ENCODE measurements at places on chromosomes 5 and 9.

DNA sequence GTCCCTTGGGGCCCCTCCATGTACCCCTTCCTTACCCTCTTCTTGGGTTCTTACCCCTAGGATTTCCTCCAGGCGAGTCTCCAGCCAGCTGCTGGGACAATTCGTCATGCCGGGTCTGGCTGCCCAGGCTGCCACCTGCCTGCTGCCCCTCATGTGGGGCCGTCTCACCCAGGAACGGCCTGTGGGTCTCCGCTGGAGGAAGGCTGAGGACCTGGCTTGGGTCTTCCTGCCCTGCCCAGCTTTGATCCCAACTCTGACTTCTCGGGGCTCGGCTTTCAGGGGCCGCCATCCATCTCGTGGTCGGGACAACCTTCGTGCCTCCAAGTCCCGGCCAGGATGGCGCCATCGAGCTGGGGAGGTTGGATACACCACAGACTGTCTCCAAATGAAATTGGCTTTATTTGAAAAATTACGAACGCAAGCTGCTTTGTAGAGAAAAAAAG lies 38.1 kb downstream of the HMCN2 start:
- peaks cover 58% of the 10 kb centered on the region for H3K27me3 ChIP-seq
- H3K4me1 ChIP-seq, result no peaks in the 10 kb centered on the region
- no peak for DNase-seq
- no peaks in the 10 kb centered on the region for H3K36me3 ChIP-seq

DNA sequence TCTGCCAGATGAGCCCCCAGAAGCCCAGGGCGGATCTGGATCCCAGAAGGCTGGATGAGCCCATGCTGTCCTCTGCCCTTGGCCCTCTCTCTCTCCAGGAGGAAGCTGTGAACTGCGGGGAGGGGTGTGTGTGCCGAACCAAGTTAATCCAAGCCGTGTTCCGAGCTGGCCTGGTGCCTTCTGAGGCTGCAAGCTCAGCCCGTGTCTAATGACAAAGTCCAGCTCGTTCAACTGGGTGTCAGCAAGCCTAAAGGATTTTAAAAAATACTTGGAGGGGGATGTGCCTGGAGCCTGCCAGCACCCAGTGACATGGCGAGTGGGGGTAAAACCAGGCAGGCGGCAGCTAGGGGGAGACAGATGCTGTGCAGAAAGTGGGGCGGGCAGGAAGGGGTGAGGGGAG lies 8.0 kb downstream of the STC2 start:
- H3K4me3 ChIP-seq, result no peak overlapping the region
- no peaks in the 10 kb centered on the region for H3K36me3 ChIP-seq
- H3K27ac ChIP-seq, result no peak overlapping the region
- H3K4me1 ChIP-seq, result peaks cover 18% of the 10 kb centered on the region
- peaks cover 95% of the 10 kb centered on the region for H3K27me3 ChIP-seq

DNA sequence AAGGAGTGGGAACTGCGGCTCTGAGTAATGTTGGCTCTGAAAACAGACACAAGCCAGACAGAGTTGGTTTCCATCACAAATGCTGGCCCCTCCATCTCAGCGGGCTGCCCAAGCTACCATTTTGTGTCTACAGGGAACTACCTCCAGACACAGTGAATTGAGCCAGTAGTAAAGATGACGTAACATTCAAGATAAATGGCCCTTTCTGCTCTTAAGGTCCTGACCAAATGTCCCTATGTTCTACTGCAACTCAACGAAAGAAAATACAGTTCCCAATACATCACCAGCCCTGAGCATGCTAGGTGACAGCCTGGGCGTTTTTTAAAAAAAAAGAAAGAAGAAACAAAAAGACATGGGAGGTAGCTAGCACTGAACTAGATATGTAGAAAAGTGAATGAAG lies 227.8 kb upstream of the RASEF start:
- no peaks in the 10 kb centered on the region for H3K4me1 ChIP-seq
- no peaks in the 10 kb centered on the region for H3K27me3 ChIP-seq
- H3K36me3 ChIP-seq, result no peaks in the 10 kb centered on the region
- H3K4me3 ChIP-seq, result no peak overlapping the region

DNA sequence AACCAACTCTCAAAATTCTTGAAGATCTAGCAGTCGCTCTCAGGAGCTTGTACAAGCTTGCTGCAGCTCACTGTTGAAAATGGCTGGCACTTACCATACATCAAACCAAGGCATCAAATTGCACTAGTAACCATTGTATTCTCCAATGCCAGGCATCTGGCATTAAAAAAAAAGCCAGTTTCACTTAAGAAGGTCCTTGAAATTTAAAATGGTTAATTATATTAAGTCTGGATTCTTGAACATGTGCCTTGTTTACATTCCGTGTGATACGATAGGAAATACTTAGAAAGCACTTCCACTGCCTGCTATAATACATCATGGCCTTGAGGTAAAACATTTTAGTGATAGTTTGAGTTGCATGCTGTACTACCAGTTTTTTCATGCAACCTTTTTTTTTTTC lies 300.7 kb downstream of the KDM4C start:
- H3K27me3 ChIP-seq, result no peaks in the 10 kb centered on the region
- H3K27ac ChIP-seq, result no peak overlapping the region
- H3K4me3 ChIP-seq, result no peak overlapping the region

GRCh38 chr9:34989946-34990635 lies 546 bp downstream of the DNAJB5 start:
- H3K27me3 ChIP-seq, result no peaks in the 10 kb centered on the region
- H3K27ac ChIP-seq, result no peak overlapping the region
- H3K4me1 ChIP-seq, result peaks cover 33% of the 10 kb centered on the region
- no peak for DNase-seq
- H3K4me3 ChIP-seq, result peak overlapping the region; percentile 82

- no peak overlapping the region for H3K4me3 ChIP-seq
- no peak for DNase-seq
- no peaks in the 10 kb centered on the region for H3K36me3 ChIP-seq
- no peaks in the 10 kb centered on the region for H3K27me3 ChIP-seq
- no peaks in the 10 kb centered on the region for H3K4me1 ChIP-seq
Observed at GRCh38 chr5:17282283-17283120, 65.1 kb downstream of the BASP1 start.

DNA sequence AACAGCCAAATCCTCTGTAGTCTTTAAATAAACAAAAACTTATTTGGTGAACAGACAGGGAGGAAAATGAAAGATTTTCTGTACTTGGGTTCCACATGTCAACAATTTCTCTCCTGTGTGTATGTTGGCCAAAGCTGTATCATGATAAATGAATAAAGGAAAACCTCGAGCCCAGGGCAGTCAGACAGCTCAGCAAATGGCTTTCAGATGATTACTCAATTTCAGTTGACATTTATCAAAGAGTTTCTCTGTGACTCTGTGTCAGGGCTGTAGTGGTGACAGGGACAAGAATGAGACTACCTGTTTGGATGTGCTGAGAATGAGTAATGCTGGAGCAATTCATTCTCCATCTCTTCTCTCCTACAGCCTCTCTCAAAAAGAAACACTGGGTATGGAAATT lies 45.7 kb upstream of the PTGS1 start:
- H3K27ac ChIP-seq, result no peak overlapping the region
- H3K4me1 ChIP-seq, result no peaks in the 10 kb centered on the region
- no peak overlapping the region for H3K4me3 ChIP-seq
- H3K27me3 ChIP-seq, result no peaks in the 10 kb centered on the region
- no peak for DNase-seq

DNA sequence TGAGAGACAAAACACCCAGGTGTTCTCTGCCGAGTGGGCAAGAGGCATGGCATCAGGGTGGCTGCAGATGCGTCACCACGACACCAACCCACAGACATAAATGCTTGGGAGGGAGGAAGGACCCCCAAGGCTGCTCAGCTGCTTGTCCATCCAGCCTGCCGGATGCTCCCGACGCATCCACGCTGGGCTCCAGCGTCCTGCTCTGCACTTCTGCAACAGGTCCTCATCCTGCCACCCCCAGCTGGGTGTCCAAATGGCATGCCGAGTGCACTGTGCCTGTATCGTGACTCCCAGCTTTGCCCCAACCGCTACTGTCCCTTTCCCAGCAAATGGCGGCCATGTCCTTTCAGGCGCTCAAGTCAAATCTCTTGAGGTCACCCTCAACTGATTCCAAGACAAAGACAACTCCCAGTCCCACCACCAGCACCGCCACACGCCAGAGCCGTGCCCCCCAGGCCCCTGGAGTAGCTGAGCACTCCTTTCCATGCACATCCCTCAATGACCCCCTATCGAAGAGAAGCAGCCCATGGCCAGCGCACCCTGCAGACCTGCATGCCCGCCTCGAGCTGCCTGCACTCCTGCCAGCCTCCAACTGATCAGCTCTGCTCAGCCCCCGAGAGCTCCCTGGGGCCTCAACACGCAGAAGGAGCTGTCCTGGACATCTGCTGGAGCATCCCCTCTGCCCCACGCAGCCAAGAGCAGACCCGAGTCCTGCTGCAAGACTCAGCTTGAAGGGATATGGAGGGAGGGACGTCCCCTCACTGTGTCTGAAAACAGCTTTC lies 116.7 kb downstream of the ROR2 start:
- H3K27me3 ChIP-seq, result peaks cover 23% of the 10 kb centered on the region
- DNase-seq, result no peak
- no peaks in the 10 kb centered on the region for H3K36me3 ChIP-seq
- H3K27ac ChIP-seq, result no peak overlapping the region
- H3K4me3 ChIP-seq, result no peak overlapping the region
- no peaks in the 10 kb centered on the region for H3K4me1 ChIP-seq

DNA sequence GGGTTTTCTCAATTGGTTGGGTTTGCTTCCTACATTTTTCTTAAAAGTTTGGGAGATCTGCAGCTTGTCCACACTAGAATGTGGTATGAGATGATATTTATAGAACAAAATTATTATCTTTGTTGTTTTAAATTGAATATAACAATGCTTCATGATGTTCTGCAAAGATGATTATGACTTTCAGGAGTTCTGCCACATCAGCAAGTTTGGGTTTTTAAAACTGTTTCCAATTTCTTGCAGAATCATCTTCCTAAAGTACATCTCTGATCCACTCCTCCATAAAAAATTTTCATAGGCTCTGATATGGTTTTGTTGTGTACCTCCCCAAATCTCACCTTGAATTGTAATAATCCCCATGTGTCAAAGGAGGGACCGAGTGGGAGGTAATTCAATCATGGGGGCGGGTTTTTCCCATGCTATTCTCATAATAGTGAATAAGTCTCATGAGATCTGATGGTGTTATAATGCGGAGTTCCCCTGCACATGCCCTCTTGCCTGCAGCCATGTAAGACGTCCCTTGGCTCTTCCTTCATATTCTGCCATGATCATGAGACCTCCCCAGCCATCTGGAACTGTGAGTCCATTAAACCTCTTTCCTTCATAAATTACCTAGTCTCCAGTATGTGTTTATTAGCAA lies 119.1 kb upstream of the PTGER4 start:
- DNase-seq, result no peak
- no peaks in the 10 kb centered on the region for H3K4me1 ChIP-seq
- peaks cover 2% of the 10 kb centered on the region for H3K36me3 ChIP-seq
- H3K27me3 ChIP-seq, result no peaks in the 10 kb centered on the region

DNA sequence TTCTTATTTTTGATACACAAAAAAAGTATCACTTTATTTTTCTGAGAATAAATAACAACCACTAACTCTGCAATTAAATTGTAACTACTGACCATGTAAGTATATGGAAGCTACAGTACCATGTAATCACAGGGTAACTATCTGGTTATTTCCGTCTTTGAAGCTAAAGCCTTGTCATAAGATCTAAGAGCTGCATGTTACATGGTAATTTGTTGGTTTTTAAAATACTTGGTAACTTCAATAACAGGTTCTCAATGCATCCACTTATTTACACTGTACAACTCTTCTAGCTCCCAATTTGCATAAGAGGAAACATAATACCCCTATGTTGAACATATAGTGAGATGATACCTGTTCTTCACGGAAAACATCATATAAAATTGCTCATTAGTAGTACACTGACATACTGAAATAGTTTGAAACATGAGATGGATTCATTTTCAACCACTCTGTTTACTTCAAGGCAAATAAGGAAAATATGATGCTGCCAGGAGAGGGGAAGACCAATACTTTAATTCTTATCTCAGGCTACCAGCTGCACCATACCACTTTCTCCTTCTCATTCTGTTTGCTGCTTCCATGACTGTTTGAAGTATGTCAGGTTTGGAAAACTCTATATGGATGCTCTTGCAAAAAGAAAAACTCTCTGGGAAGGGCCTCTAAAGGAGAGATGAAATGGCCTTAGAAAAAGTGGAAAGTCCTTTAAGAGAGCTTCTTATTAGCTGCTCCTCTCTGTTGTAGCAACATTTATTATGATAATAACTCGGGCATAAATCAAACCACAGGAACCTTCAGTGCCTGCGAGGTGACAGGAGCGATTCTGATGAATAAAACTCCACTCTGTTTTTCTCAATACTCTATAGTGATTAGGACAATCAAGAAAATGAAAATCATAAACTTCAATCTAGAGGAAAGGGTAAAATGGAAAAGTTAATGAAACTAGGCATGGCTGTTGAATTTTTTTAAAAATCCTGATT lies 150.2 kb downstream of the KIAA0825 start:
- peaks cover 1% of the 10 kb centered on the region for H3K36me3 ChIP-seq
- no peaks in the 10 kb centered on the region for H3K4me1 ChIP-seq
- no peak overlapping the region for H3K4me3 ChIP-seq
- H3K27me3 ChIP-seq, result no peaks in the 10 kb centered on the region
- no peak overlapping the region for H3K27ac ChIP-seq
- DNase-seq, result no peak

GRCh38 chr5:176888865-176889165 lies 10.3 kb downstream of the HK3 start:
- no peak overlapping the region for H3K27ac ChIP-seq
- peaks cover 32% of the 10 kb centered on the region for H3K27me3 ChIP-seq
- peaks cover under 1% of the 10 kb centered on the region for H3K36me3 ChIP-seq
- H3K4me1 ChIP-seq, result peaks cover 8% of the 10 kb centered on the region
- DNase-seq, result no peak

- H3K36me3 ChIP-seq, result no peaks in the 10 kb centered on the region
- DNase-seq, result no peak
- H3K27ac ChIP-seq, result no peak overlapping the region
- H3K27me3 ChIP-seq, result no peaks in the 10 kb centered on the region
- no peaks in the 10 kb centered on the region for H3K4me1 ChIP-seq
Observed at GRCh38 chr9:116209414-116210116, 56.0 kb downstream of the PAPPA start.

DNA sequence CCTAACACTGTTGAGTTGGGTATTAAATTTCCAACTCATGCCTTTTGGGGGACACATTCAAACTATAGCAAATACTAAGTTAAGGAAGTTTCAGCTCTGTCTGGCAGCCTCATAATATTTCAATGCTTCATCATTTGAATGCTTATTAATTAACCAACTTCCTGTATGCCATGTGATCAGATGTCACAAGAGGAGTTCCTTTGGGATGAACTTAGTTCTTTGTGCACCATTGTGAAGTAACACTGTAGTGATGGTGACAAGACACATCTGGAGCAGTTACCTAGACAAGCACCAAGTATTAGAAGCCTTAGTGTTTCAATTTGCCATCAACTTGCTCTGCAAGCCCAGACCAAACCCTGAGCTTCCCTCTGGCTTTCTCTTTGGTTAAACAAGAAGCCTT lies 90.7 kb upstream of the IL12B start:
- H3K4me3 ChIP-seq, result no peak overlapping the region
- no peak for DNase-seq
- H3K4me1 ChIP-seq, result no peaks in the 10 kb centered on the region
